ENCODE measurements at places on chromosomes 1 and 21.

GRCh38 chr1:245873068-245873467, 634.0 kb downstream of the SMYD3 start:
- no peak overlapping the region for H3K4me3 ChIP-seq
- peaks cover 24% of the 10 kb centered on the region for H3K4me1 ChIP-seq
- no peak overlapping the region for H3K27ac ChIP-seq
- H3K27me3 ChIP-seq, result no peaks in the 10 kb centered on the region
- DNase-seq, result no peak

GRCh38 chr1:172360511-172360910, 60.0 kb upstream of the C1orf105 start:
- H3K4me1 ChIP-seq, result peaks cover 30% of the 10 kb centered on the region
- H3K4me3 ChIP-seq, result no peak overlapping the region
- H3K27me3 ChIP-seq, result no peaks in the 10 kb centered on the region
- no peak overlapping the region for H3K27ac ChIP-seq
- DNase-seq, result no peak

- H3K27me3 ChIP-seq, result no peaks in the 10 kb centered on the region
- no peaks in the 10 kb centered on the region for H3K36me3 ChIP-seq
- no peak overlapping the region for H3K4me3 ChIP-seq
- no peak for DNase-seq
- H3K27ac ChIP-seq, result peak overlapping the region; percentile 75
Measured at GRCh38 chr1:40389871-40390560, 16.5 kb downstream of the SMAP2 start.

DNA sequence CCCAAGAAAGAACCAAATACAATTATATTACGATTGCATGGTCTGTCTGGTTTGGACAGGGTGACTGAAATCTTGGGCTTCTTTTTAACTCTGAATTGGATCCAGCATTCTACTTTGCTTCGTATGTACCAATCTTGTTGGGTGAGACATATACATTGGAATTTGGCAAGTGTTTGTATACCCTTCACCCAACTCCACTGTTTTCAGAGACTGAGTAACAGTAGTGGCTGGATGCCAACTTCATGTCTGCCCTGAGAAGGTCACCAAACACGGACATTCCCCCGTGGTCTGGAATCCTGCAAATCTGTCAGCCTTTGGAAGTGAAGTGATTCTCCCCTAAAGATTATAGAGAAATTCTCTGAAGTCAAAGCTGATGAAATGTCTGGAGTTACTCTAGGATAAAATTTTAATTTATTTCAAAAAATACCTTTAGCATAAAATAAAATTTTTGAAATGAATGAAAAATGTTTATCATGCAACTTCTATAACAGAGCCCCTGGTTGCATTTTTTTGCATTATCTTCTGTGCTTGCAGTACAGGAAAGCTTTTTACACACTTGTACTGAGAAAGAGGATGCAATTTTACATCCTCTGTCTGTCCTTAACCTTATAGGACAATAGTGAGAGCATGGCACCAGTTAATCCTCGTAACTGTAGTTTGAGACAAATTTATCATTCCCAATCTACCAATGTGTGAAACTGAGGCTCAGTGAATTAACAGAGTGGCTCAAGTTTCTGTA, 201.8 kb downstream of the DISC1 start:
- H3K4me3 ChIP-seq, result no peak overlapping the region
- DNase-seq, result no peak
- no peaks in the 10 kb centered on the region for H3K27me3 ChIP-seq
- H3K4me1 ChIP-seq, result no peaks in the 10 kb centered on the region
- H3K27ac ChIP-seq, result no peak overlapping the region
- H3K36me3 ChIP-seq, result no peaks in the 10 kb centered on the region
